ENCODE measurements at places on chromosomes 2 and 18. TPM values are rescaled to one million over a fixed set of nuclear protein-coding genes. Genes with fewer than 3 reads are reported as not detected.

DNA sequence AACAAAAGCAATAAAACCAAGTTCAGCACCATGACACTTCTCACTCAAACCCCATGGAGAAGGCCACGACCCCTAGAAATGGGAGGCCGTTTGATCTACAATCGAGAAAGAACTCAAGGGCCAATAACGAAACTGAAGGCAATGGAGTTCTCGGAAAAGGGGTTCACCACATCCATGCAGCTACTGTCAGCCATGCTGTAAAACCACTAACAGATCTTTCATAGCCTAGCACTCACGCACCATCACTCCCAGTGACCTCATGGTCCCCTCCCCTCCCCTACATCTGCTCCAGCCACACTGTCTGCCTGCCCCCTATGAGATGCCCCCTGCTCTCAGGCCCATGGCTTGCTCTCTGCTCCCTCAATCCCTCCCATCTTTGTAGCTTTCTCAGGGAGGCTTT is 135.3 kb downstream of the TMEM163 start:
- no peak for DNase-seq

DNA sequence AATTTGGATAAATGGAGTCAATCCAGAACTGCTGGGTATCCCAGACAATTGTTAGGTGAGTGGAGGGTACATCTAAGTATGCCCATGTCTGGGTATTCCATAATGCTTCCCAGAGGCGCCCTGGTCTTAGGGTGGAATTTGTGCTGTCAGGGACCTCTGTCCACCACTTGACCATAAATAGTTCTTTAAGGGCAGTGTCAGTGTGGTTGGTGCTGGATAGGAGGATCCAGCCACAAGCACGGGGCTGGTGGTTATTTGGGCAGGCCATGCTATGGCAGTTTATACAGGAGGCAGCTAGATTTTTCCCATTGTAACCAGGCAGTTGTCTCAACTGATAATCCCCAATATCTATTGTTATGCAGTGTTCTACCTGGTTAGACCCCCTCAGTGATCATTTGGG is 104.4 kb upstream of the B3GNT2 start:
- DNase-seq: no peak

The LHCGR gene
- polyA plus RNA-seq: 0.25 TPM

The SLC16A14 gene
- polyA plus RNA-seq: 2.8 TPM

The FAM136A gene
- 36.9 TPM for polyA plus RNA-seq

The G6PC2 gene
- not detected for polyA plus RNA-seq

DNA sequence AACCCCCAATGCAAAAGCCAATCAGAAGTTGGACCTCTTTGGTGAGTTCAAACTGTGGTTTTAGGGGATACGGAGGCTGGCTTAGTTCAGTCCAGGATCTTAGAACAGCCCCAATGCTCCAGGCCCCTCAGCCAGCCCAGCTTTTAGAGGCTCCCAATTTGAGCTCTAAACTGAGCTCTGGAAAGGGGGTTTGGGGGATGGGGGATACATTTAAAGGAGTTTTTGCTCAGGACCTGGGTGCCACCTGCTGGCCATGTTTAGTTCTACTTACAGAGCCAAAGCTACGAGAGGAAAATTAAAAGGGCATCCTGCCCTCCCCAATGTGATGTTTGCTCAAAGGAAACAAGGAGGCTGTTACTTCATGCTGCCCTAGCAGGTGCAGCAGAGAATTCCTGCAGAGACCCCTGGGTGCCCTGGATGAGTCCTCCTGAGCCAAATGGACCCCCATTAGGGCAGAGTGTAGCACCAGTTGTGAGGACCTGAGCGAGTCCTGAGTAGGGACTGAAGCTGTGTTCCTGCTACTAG is 15.9 kb upstream of the TMEM214 start:
- no peak for DNase-seq

DNA sequence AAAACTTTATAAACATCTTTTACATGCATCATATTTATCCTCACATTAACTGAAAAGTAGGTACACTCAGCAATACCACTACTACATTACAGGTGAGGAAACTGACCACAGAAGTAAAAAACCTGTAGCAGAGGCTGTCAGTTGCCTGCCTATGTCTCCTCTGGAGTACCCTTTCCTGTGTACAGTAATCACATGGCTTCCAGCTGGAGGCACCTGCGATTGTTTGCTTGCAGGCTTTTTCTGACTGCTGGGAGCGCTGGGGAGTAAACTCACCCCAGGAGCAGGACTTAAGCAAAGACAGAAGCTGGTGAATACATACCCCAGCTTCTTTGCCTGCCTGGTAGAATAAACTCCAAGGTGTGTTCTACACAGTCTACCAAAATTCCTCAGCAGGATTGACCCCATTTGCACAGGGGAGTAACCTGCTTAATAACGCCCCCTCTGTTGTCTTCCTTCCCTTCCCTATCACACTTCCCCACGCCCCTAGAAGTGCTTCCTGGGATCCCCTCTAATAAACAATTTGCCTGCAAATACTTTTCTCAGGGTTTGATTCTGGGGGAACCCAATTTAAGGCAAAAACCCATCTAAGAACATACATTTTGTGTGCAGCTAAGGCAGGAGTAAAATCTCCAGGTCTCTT is 138.9 kb downstream of the PTH2R start:
- no peak for DNase-seq

The UPP2 gene
- polyA plus RNA-seq: not detected

The AQP12B gene
- polyA plus RNA-seq: 1.6 TPM

The FOXI3 gene
- polyA plus RNA-seq: 0.09 TPM

DNA sequence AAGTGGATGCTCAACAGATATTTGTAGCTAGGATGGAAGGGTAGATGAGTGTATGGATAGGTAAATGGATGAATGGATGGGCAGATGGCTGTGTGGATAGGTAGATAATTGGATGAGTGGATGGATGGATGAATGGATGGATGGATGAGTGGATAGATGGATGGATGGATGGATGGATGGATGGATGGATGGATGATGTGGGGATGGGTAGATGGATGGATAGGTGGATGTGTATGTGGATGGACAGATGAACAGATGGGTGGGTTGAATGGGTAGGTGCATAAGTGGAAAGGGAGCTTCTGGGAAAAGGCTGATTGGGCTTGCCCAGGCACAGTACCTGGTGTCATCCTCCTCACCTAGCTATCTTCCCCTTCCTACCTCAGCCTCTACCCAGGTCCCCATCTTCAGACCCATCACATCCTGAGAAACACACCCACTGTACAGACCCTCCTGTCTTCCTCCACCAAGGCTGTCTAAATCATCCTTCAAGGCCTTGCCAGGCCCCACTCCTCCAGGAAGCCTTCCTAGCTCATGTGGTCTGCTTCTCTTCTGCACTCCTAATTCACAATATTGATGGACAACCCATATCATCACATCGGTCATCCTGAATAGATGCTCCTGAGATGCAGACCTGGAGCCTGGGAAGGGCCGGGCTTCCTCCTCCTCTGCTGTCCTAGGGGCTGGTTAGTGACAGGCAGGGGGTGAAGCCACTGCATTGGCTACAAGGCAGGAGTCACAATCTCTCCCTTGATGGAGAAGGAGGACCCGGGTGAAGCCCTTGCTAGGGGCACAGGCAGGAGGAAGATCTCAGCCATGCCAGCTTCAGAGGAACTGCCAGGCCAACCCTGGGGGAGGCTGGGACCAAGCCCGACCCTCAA is 49.4 kb downstream of the SMAD7 start:
- DNase-seq: no peak

DNA sequence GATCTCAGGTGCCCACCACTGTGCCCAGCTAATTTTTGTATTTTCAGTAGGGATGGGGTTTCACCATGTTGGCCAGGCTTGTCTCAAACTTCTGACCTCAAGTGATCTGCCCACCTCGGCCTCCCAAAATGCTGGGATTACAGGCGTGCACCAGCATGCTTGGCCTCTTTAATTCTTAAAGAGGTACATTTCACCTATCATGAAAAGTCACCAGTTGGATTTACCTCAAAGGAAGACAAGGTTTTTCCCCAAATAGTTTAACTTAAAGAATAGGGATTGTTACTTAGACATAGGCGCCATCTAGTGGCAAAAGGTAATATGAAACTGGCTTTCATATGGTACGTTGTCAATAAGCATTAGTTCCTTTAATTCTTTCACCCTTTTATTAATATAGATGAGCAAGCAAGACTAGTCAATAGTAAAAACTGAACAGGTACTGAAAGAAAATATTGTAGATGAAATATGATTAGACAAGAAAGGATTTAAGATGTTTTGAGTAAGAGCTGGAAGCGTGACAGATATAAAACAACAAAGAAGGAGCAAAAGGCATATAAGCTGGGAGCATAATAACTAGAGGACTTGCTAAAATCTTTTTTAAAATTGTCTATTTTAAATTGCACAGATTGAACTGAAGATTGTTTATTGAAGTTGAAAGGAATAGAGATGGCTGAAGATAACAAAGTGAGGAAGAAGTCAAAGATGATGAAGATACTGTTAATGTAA is 35.0 kb upstream of the PSMD14 start:
- peak; percentile 23 for DNase-seq

The FAM124B gene
- polyA plus RNA-seq: 7.0 TPM

- peak; percentile 64 for DNase-seq
Measured at GRCh38 chr2:237540823-237541222, 25.6 kb upstream of the PRLH start.

DNA sequence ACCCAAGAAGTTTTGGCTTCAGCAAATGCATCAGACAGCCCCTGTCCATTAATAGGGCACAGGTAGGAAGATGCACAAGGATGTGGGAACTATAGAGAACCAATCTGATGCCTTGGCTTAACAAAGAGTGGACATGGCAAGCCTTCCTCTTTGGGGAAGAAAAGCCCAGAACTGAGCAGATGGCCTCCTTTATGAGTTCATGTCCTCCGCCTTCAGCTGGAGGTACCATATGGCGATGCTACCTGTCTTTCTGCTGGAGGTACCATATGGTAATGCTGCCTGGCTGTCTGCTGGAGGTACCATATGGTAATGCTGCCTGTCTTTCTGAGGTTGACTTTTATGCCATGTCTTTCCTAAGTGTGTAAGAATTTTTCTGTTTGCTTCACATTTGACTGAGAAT is 6.0 kb downstream of the RETREG2 start:
- no peak for DNase-seq

GRCh38 chr2:120785228-120785966 is 49.7 kb downstream of the GLI2 start:
- DNase-seq: no peak

The PLGLB2 gene
- polyA plus RNA-seq: 1.2 TPM

GRCh38 chr2:43191947-43192516 is 34.4 kb downstream of the ZFP36L2 start:
- DNase-seq: no peak

The TAF4B gene
- polyA plus RNA-seq: 3.3 TPM

DNA sequence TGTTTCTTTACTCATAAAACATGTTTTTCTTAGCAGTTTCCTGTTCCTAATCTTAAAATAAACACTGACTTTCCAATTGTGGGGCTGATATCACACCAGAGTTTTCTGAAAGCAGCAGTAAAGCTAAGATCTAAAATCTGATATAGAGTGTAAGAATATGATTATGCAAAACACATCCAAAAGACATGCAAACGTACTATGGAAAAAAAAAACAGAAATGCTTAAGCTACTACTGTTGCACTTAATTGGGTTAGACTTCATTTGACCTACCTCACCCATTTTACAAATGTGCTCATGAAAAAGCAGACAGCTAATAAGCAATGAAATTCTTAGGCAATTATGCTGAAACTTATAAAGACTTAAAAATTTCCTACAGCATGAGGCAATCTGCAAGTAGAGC is 10.5 kb downstream of the CYTIP start:
- DNase-seq: no peak

- peak; percentile 54 for DNase-seq
Measured at GRCh38 chr2:229445019-229445418, 173.9 kb upstream of the PID1 start.

The SRD5A2 gene
- polyA plus RNA-seq: not detected

DNA sequence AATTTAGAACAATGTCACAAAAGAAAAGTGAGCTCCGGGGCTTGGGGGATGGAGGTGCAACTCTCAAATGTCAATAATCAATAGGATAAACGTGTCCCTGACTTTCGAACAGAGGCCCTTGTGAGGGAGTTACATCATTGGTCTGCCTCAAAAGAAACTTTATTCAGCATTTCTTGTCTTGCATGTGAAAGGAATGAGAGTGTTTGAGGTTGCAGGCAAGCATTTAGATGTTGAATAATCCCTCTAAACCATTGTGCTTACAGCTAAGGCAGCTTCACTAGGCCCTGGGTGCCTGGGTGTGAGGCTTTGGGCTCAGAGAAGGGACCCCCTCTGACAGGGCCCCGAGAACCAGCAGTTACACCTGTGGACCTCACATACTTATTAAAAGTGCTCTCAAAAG is 28.6 kb upstream of the FHL2 start:
- DNase-seq: no peak

DNA sequence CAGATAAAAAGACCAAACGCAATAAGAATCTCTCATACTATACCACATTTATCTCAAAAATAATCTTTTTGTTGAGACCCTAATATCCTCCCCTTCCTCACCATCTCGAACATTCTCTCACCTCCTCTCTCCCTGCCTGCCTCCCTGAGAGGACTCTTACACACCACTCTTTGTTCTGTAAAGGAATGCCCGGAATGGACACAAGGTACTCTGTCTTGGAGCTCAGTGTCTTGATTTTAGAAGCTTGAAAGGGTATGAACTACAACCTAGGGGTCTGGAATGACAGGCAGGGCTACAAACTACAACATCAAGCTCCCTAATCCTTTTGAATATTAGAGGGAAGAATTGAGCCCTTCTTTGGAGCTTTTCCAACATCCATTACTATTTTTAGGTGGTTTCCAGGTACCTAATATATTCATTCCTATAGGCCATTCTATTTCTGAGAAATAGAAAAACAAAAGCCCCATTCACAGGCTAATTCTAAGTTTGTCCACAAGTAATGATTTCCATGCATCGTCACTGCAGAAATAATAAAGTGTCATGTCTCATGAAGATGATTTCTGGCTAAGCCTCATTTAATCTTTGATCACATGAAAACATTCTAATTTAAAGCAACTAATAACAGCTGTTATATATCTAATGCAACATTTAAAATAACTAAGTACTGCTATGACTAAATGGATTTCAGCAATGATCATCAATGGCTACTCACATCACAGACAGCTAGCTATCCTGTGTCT is 60.6 kb downstream of the LRP2 start:
- DNase-seq: no peak

The SLC23A3 gene
- polyA plus RNA-seq: 1.1 TPM

DNA sequence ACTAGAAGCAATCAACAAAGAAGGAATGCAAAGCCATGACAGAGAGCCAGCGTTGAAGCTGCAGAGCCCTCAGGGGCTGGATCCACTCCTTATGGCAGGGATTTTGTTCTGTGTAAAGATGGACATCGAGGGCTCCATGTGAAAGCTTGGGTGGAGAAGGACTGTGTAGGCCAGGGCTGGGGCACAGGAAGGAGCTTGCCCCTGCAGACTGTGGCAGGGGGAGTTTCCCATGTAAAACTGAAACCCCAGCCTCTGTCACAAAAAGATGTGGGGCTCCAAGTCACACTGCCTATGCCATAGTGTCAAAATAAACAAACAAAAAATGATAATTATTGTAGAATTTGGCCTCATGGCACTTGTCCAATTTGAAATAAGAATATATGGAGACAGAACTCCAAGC is 408.7 kb upstream of the HS6ST1 start:
- DNase-seq: no peak

The RNF181 gene
- polyA plus RNA-seq: 49.1 TPM

Data from hindlimb muscle (tissue), 1 donor.